ENCODE measurements at places on chromosomes 1 and 21.

GRCh38 chr21:45550522-45551210, 8.4 kb upstream of the SLC19A1 start:
- DNase-seq: no peak

DNA sequence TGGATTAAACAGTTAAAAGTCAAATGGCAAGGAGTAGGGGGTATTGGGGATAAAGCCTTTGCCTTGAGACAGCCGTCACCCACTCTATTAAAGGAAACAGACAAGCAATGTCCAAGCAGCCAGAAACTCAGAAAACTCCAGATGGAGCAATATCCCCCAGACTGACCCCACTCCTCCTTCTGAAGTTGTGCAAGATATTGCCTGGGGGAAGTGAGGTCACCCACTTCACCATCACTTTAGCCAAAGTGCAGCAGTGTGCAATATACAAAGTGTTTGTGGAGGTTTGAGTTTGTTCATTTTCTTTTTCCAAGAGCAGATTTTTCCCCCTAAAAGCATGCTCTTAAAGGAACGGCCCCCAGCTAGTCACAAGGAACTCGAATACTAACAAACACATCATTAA, 125.1 kb downstream of the ETS2 start:
- DNase-seq: no peak

DNA sequence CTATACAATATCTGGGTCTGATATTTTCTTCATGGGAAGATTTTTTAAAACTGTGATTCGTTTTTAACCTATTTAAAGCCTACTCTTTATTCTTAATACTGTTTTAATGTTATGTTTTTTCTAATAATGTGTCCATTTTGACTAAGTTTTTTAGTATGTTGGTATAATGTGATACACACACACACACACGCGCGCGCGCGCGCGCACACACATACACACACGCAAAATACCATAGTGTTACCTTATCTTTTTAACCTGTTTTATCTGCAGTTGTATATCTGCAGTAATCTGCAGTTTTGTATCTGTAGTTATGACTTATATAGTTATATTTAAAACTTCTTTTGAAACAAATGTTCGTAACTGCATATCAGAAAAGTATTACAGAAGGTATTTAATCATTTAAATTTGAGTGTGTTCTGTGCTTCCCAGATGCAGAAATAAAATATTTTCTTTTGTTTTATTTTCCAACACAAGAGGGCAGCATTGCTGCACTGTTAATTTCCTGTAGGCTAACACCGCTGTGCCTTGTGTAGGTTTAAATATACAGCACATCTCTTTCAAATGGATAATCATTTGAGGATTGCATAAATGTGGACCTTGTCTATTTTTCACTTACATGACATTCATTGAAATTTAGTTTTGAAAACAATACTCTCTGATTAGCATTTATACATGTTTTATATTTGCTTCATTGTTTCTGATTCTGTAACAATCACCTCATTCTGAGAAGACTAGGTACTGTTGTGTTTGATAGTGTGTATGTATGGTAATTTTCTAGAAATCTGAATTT, 166.1 kb downstream of the PDE4B start:
- peak; percentile 11 for DNase-seq

DNA sequence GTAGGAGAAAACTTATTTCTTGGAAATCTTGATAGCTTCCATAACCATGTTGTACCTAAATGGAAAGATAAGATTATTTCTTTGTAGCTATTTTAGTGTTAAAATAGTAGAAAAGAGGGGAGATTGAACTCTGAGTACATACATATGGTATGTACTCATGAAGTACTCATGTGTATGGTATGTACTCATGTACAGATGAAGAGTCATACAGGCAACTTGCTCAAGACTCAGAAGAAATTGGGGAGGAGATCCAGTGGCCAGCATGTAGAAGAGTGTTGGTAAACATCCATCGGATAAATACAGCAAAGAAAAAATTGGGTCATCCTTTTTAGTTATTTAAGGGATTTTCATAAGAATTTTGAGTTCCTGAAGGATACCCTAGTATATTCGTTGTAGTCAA, 29.0 kb downstream of the MDM4 start:
- DNase-seq: no peak

DNA sequence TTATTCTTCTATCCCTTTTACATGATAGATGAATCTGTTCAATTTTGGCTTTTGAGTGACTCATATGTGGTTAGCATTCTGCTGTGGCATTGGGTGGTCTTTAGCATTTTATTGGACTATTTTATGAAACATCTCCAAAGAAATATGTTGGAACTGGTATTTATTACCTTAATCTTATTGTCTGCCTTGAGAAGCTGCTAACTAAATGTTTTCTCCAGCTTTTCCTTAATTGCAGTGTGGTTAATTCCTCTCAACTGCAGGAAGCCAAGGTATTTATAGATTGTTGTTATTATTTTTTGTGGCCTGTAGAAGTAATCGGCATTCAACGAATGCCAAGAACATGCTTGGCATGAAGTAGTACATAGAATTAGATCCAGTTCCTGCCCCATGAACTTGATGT, 64.1 kb downstream of the NOS1AP start:
- no peak for DNase-seq

DNA sequence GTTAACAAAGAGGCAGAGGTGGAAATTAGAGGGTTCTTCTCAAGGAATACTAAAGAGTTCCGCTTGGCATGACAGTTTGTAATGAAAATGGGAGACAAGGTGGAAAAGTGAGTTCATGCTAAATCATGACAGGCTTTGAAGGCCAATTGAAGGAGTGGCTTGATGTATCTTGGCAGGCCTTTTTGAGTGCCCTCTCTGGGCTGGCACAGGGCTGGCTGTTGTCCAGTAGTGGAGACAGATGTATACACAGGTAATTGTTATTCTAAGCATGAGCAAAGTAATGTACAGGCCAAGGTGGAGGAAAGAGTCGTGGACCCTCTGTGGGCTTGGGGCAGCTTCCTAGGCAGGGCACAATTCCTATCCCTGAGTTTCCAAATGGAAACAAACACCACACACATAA, 196.7 kb upstream of the GALNT2 start:
- DNase-seq: no peak

- DNase-seq: no peak
Observed at GRCh38 chr21:42737951-42738590, 84.7 kb downstream of the PDE9A start.

- DNase-seq: no peak
Observed at GRCh38 chr1:154998201-154998780, 4.3 kb upstream of the ZBTB7B start.

- DNase-seq: no peak
Observed at GRCh38 chr1:17515902-17516301, 23.6 kb upstream of the ARHGEF10L start.

DNA sequence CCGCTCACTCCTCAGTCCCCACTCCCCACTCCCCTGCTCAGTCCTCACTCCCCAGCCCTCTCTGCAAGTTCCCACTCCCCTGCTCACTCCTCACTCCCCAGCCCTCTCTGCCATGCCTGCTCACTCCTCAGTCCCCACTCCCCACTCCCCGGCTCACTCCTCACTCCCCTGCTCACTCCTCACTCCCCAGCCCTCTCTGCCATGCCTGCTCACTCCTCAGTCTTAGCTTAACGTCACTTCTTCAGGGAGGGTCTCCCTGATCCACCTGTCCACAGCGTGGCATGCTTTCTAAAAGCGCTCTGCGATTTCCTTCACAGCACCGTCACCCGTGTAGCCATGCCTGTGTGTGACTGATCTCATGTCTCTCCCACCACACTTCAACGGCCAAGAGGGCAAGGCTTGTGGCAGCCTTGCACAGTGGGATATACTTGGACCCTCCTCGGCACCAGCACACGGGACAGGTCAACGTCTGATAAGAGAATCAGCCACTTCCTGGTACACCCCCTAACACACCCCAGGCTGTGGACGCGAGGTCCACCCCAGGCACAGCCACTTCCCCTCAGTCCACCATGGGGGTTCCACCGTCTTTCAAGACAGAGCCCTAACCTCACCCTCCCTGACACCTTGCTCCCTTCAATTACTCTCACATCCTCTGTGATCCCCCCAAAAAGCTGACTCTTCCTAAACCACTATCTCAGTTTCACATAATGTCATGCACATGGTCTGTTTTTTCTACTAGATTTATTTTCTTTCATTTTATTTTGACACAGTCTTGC, 14.0 kb downstream of the PRDM15 start:
- no peak for DNase-seq

DNA sequence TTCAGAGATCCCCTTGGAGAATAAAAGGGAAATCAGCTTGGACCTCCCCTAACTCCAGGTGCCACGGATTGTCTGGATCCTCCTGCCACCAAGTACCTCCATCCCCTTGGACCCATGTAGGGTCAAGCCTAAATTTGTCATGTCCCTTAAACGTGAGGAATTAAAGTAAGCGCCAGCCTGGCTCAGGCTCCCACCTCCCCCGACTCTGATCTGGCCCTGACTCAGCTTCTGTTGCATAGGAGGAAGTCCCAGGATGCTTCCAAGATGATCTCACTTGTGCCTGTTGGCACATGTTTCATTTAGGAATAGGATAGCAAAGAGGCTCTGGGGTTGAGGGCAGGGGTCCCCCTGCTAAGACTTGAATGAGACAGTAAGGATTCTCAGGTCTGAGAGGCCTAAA, 231.9 kb upstream of the JUN start:
- peak; percentile 22 for DNase-seq

DNA sequence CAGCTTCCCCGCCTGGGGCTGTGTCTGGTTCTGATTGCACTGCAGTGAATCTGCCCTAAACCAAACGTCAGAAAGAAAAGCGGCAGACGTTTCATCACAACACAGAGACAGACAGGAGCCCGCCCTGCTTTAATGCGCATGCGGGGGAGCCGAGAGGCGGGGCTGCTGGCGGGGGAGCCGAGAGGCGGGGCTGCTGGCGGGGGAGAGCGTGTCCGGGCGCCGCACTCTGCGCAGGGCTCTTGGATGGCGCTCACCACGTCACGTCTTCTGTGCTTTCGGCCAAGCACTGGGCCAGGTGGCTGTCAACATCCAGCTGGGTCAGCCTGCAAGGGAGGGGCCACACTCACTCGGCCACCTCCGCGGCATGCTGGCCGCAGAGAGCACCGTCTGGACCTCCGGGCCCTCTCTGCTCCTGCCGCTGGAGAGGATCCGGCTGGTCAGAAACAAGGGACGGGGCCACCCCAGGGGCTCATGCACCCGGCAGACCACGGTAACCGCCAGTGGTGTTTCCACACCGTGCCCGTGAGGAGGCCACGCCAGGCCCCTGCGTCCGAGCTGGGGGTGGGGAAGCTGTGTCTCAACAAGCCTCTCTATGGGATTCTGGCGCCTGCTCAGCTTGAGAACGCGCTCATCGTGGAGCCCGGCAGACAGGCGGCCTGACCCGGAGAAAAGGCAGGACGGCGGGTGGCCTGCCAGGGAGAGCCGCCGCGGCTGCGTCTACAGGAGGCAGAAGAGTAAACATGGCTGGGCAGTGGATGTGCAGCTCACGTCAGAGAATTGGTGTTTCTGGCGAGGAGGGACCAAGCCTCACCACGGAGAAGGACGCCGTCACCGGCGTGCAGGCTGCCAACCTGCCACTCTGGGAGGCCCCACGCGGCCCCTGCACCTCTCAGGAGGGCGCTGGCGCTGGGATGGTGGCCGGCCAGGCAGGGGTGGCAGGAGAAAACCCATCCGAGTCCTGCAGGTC, 4.8 kb downstream of the FAAP20 start:
- DNase-seq: peak; percentile 91
